Activated CD8-positive, alpha-beta memory T cell treated with anti-CD3 and anti-CD28 coated beads for 24 hours (primary cell): ENCODE measurements at places on chromosomes 11 and 22.

GRCh38 chr22:23279781-23280180, 99.5 kb downstream of the BCR start:
- no peak for DNase-seq

GRCh38 chr11:8075119-8075726, 5.8 kb upstream of the TUB start:
- DNase-seq: no peak

DNA sequence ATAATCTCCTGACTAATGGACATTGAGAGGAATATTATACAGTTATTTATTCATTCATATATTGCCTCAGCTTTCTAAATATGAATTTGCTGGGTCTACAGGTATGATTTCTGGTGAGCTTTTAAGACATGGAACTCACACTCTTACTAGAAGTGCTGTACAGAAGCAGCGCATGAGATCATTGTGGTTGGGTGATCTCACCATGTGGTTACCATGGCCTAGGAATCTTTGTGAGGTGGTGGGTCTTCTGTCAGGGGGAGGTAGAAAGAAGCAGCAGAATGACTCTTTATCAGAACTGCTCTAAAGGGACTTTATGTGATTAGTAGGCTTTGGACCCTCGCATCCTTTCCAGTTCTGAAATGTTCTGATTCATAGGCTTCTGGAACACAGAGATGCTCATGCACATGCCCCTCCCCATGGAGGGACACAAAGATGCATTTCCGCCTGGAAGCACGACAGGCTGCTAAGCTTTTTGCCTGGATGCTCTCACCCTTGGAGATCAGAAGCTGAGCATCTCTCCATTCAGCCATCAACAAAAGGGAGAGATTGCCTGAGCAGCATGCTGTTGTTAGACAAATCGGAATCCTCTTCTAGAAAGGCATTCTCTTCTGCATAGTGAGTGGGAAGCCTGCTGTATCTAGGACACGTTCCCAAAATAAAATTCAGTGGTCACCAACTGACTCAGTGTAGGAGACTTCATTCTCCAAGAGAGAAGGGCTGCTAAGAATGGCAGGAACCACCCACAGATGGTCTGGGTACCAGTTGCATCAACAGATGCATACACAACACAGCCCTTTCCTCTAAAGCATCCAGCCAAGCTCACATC, 51.3 kb downstream of the KIRREL3 start:
- no peak for DNase-seq

GRCh38 chr11:36890121-36890679, 292.2 kb upstream of the RAG2 start:
- no peak for DNase-seq

DNA sequence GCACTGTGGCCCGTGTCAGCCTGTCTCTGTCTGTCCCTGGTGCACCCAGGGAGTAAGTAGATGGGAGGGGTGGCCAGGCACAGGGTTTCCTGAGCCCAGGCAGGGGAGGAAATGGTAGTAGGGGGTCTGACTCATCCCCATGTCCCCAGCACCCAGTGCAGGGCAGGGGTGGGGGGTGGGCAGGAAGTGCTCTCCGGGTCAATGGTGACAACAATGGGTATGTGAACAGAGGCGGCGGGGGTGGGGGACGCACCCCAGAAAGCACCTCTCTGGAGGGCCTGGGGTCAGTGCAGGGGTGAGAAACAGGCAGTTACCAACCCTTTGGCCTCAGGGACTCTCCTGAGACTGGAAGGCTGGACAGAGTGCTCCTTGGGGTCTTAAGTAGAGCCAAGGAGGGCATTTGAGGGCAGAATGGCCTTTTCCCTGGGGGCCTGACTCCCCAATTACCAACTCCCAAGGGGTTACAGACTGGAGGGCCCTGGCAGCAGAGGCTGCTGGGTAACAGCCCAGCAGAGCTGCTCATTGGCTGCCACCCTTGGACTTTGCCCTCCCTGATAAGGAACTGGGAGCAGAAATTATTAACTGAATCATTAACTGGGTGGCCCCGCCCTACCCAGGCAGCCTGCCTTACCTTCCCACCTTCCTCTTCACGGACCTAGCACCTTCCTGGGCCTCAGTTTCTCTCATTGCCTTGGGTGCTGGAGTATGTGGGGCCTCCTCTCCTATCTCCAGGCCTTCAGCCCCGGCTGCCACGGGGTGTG, 4.2 kb downstream of the MYRF start:
- peak; percentile 73 for DNase-seq

GRCh38 chr11:32056438-32056837, 34.4 kb upstream of the RCN1 start:
- DNase-seq: no peak

- no peak for DNase-seq
Observed at GRCh38 chr11:123073343-123074057, 11.6 kb upstream of the HSPA8 start.

DNA sequence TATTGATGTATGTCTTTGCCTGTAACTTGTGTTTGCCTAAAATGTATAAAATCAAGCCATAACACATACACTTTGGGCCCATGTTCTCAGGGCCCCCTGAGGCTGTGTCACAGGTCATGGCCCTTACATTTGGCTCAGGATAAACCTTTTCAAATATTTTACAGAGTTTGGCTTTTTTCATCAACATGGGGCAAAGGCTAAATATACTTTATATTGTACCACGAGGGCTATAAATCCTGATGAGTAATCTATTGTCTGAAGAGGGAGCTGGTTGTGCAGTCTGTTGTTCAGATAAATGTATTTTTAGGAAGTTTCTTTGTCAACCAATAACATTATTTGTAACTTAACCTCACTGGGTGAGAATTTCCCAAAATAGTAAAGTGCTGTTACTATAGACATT, 404.6 kb upstream of the DDI1 start:
- DNase-seq: no peak

- DNase-seq: no peak
Observed at GRCh38 chr11:19040051-19040450, 20.5 kb downstream of the MRGPRX2 start.

GRCh38 chr11:36419791-36420424, 90.2 kb downstream of the TRAF6 start:
- DNase-seq: no peak

DNA sequence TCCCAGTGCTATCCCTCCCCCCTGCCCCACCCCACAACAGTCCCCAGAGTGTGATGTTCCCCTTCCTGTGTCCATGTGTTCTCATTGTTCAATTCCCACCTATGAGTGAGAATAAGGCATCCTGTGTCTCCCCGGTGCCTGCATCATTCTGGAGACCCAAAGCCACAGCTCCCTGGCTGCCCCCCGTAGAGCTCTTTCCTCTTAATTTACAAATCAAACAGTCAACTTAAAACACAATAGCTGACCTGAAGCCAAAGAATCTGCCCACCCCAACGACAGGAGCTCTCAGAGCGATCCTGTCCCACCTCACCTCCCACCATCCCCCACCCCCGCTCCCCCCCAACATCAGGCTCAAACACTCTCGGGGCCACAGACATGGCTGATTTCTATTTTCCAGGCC, 558.3 kb downstream of the BRD1 start:
- no peak for DNase-seq
